Activated CD8-positive, alpha-beta memory T cell treated with anti-CD3 and anti-CD28 coated beads for 1 hour (primary cell): ENCODE measurements at places on chromosomes 2 and 18.

- DNase-seq, result no peak
These were observed 12.4 kb downstream of the SH2D6 start for GRCh38 chr2:85430752-85431569.

GRCh38 chr2:42791606-42792005 is 777 bp downstream of the HAAO start:
- DNase-seq, result no peak

- no peak for DNase-seq
These were observed 13.7 kb upstream of the TTC39C start for GRCh38 chr18:24000613-24001490.

GRCh38 chr2:60311524-60311923 is 241.9 kb downstream of the BCL11A start:
- DNase-seq, result no peak

GRCh38 chr2:191169456-191170300 is 18.9 kb upstream of the STAT4 start:
- no peak for DNase-seq

DNA sequence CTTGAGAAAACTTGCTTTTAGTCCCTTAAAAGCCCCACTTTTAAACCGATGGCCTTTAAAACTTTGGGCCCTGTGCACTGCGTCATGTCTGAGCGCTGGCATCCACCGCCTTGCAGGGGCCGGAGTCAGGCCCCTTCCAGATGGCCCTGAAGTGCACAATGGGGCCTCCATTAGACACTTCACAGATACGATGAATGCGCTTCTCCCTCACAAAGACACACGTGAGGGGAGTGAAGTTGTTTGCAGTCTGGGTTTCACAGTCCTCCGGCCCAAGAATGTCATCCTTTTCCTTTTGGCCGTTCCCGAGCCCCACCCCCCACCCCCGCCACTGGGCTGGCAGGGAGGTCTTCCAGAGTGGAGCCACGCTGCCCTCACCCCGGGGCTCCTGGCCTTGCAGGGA is 415.1 kb upstream of the SALL3 start:
- no peak for DNase-seq

GRCh38 chr2:100178085-100178788 is 35.8 kb upstream of the AFF3 start:
- no peak for DNase-seq

GRCh38 chr18:6174983-6175745 is 239.5 kb downstream of the L3MBTL4 start:
- DNase-seq, result no peak

GRCh38 chr2:12881952-12882351 is 165.2 kb downstream of the TRIB2 start:
- no peak for DNase-seq

DNA sequence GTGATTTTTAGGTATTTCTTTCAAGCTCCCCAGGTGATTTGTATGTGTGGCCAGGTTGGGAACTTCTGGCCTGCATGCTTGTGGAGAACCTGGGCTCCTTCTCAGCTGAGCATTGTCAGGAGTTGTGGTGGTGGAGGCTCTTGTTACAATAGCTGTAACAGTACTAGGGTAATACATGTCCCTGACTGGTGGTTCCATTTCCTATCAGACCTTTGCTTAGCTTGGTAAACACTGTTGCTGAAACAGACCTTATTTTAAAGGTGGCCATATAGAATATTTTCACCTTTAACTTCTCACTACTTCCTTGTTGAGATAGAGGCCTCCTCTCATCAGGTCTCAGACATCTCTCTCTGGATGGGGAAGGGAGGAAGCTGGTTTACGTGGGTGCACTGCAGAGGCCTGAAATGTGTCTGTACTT is 79.2 kb downstream of the SETBP1 start:
- no peak for DNase-seq

- no peak for DNase-seq
These were observed 64.5 kb downstream of the TMEM131 start for GRCh38 chr2:97931118-97931857.

DNA sequence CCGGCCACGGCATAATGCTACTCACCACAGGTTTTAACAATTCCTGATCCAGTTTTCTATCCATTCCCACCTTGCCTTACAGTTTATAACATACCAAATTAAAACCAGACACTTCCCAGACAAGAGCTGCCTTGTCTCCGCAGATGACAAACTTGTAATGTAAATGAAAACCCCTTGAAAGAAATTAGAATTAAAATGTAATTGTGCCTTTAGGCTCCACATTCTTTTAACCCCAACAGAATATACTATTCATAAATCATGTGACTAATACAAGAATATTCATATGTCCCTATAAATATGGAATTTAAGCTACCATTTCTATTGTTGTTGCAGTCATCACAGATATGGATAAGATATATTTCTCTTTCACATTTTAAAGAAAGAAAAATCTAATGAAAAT is 69.9 kb upstream of the ZBTB14 start:
- DNase-seq, result no peak

GRCh38 chr2:223217373-223217772 is 165.4 kb downstream of the KCNE4 start:
- DNase-seq, result no peak

GRCh38 chr2:182852801-182853200 is 13.6 kb downstream of the FRZB start:
- no peak for DNase-seq

DNA sequence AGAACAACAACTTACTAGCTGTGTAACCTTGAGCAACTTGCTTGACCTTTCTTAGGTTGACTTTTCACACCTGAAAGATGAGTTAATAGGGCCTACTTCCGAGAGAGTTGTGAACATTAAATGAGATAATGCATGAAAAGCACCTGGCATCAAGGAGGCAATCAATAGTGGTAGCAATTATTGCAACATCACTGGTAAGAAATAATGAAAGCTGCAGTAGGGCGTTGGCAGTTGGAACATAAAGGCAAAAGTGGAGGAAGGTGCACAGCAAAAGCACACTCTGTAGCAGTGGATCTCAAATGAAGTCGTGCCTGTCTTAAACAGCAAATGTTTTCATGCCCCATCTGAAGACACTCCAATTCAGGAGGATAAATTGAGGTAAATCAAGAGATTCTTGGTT is 178.9 kb upstream of the VRK2 start:
- no peak for DNase-seq

GRCh38 chr2:38539086-38539485 is 63.6 kb downstream of the HNRNPLL start:
- DNase-seq, result no peak

- no peak for DNase-seq
These were observed 162.1 kb downstream of the CD8B2 start for GRCh38 chr2:106649306-106649705.

DNA sequence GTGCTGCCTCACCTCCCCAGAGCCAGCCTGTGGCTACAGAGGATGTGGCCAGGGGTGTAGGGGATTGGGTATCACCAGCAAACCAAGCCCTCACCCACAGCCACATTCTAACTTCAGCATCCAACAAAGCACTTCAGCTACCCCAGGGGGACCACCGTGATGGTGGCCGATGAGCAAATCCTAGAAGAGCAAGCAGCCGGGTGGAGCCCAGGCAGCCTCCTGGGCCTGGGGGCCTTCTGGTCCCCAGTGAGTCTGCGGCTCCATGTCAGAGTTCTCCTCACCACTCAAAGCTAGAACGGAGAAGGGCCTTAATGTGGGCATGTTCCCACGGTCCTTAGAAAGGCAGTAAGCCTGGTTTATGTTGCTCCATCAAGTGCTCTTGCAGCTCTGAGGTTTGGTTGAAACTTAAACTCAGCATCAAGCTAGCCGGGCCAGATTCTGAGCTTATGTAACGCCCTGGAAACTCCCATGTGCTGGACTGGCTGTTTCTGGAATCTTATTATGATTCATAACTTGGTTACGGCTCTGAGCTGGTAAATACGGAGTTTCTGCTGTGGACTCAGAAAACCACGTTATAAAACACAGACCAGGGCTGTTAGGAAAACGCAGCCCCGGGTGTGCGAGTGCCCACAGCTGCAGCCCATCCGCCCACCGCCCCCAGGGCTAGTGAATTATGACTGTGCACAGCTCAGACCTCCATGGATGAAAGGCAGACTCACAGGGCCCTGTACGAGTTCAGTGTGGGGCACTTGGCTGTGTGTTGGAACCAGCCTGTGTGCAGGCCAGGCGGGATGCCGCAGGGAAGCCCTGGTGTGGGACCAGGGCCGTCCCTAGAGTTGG is 99.8 kb downstream of the SEPTIN10 start:
- no peak for DNase-seq

DNA sequence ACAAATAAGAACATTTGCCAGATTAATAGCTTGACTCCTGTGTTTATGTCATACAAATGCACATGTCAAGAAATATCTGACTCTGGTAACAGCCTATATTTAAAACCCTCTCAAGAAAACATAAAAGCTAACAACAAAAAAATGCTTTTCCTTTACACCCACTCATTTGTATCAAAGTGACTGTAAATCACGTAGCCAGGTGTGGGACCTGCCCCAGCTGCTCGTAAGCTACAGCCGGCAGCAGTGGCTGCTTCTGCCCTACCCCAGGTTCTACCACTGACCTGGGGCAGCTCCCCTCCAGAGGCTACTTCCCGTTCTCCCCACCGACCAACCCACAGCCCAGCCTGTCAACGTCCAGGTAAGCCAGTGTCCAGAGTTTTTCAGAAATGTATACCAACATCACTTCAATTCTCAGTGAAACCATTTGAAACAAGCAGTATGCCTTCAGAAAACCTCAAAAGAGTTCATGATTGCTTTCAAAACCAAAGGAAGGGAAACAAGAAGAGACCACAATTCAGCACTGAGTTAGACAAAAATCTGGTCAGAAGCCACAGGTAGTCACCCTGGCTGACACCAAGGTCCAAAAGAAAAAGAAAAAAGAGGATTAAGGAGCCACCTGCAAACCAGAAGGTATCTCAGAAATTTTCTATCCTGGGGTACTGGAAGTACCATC is 40.4 kb downstream of the KIDINS220 start:
- DNase-seq, result no peak

DNA sequence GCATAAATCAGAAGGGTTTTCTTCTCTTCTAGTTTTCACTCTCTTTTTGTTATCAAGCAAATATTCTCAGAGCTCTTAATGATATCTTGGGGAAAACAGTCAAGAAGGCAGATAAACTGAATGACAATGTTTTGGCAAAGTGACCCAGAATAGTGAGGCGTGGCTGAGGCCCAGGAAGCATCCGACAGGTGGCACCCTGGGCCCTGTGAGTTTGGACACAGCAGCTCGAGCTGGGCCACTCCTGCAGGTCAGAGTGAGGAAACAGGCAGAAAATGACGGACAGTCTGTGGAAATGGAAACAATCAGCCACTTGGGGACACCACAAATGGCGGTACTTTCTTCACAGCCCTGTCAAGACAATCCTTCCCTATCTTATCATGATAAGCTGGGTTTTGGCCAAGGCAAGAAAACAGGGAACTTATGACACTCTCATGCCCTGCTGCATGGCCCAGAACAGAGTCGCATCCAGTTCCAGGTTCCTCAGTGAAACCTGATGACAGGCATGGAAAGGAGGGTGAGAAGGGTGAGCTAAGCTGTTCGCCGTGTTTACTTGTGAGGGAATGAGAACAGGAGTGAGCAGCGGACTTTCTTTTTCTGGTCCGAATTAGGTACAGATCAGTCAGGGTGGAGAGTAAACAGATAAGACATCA is 32.1 kb downstream of the MRPL44 start:
- DNase-seq, result no peak

GRCh38 chr2:193668557-193669323 is 1474.0 kb upstream of the TMEFF2 start:
- DNase-seq, result no peak

- no peak for DNase-seq
These were observed 33.5 kb upstream of the CRIM1 start for GRCh38 chr2:36322108-36322507.

DNA sequence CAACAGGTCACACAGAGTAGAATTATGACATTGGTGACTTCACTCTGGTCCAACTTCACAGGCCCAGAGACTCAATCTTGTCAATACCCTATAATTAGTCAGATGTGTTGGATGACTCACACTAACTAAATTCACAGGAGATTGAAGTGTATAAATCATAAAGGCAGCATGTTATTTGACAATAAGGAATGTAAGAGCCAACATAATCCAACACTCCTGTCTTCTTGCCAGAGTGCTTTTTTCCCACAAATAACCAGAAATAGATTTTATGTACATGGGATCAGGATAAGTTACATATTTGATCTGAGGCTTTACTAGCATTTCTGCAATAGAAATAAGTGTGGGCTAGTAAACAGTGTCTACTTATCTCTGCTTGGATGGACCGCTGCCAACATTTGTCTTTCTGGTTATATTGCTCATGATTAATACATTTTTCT is 42.2 kb upstream of the ZSWIM2 start:
- DNase-seq, result no peak

DNA sequence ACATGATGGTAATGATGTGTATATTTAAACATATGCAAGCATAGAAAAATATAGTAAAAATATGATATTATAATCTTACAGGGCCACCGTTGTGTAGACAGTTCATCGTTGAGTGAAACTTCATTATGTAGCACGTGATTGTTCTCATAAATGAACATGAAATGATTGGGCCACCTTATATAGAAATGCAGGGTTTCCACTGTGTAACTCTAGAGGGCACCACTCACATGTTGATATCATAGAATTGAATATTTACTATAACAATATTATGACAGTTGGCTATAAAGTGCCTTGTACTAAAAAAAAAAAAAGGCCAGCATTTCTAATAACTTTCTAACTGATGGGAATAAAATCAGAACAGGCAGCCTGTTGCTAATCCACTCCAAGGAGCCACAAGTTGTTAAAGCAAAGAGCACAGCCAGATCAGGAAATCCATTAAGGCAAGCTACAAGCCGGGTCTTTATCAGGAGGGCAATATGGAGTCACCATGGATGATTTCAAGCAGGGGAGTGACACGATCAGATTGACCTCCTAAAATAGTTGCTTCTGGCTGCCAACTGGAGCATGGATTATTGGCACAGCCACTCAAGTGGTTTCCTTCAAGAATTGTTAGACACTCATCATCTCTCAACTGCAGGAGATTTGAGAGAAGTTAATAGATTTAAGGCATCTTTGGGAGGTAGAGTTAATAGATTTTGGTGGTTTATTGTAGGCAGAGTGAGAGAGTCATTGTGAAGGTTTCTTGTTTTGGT is 16.7 kb downstream of the IL1F10 start:
- no peak for DNase-seq

DNA sequence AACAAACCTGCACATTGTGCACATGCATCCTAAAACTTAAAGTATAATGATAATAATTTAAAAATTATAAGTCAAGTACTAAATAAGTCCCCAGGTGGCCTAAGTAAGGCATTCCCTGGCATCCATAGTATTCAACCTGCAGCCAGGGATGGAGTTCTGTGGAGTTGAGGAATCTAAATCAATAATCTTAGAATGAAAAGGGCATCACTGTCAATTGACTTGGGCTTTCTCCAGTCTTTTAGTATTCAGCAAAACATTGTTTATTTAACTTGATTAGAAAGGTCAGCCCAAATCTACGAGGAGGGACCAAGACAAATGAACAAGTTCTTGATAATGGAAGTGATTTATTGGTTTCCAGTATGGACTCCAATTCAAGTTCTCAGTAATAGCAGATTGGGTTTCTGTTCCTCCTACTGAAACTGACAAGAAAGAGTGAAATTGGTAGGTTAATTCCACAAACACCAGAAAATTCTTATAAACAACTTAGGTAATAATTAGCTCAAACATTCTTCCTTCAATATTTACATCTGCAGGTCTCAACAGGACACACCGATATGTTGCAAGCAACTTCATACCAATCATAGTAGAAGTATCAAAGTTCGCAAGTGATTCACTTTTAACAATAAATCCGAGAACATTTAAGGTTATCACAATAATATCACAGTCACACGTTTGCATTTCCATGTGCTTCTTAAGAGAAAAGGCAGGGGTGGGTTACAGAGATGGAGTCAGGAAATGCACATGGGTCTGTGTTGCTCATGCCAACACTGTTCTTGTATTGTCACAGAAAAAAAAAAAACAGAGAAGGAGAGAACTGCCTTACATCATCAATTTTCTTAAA is 51.7 kb upstream of the EHBP1 start:
- no peak for DNase-seq

- no peak for DNase-seq
These were observed 2.1 kb downstream of the ACTG2 start for GRCh38 chr2:73894877-73895276.
